HT-29 (cell line): ENCODE measurements at places on chromosomes 5 and 9.
A peak's percentile ranks its signal among the peaks of the same experiment; 100 is the strongest.

GRCh38 chr9:99986642-99987041, 80.2 kb downstream of the STX17 start:
- DNase-seq, result no peak

DNA sequence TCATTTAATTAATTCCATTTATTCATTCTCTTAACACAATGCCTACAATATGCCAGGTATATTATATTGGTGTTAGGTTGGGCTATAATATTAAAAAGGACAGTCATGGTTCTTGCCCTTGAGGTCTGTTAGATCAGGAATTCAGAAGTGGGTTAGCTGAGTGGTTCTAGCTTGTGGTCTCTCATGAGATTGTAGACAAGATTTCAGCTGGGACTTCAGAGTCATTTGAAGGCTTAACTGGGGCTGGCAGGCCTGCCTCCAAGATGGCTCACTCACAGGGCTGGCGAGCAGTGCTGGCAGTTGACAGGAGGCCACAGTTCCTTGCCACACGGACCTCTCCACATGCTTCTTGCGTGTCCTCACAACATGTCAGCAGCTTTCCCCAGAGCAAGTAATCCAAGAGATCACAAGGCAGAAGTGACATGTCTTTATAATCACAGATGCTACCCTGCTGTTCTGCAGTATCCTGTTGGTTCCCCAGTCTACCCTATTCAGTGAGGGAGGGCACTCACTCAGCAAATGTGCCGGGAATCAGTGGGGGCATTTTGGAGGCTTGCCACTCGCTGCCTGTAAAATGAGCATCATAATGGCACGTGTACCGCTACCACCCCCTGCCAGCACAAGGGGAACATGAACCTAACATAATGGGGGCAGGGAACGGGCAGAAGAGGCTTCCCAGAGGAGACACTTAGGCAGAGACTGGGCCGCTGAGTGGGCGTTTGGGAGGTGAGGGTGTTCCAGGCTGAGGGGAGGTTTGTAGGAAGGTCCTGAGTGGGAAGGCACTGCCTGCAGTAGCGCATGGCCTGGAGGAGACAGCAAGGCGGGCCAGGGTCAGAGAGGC, 70.0 kb downstream of the EXOSC2 start:
- DNase-seq, result no peak

- DNase-seq, result no peak
Measured at GRCh38 chr5:43191740-43192557, at the start of gene NIM1K. TSS of gene NIM1K (plus strand) at chr5:43192225. CDS start at chr5:43245776, 53,551 bp downstream.

GRCh38 chr9:131982671-131983239, 96.9 kb downstream of the MED27 start:
- DNase-seq, result no peak

DNA sequence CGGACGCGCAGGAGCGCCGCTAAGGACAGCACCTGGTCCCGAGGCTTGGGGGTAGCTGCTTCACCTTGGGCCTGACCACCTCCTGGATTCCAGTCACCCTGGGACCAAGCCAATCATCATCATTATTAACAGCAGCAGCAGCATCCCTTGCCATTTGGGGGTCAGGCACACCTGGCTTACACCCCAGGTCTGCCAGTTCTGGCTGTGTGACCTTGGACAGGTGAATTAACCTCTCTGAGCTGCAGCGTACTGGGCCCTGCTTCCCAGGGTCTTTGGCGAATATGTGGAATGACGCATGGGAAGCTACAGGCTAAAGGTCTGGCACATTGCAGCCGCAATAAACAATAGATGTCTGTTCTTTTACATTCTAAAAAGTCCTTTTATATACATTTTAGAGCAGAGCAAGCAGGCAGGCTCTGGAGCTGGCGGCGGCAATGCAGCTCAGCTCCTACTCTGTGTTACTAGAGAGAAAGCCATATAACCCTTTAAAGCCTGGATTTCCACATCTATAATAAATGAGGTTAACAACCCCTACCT, 97.8 kb upstream of the CPLX2 start:
- no peak for DNase-seq

- DNase-seq, result no peak
Measured at GRCh38 chr5:74306845-74307244, 333.7 kb downstream of the ENC1 start.

DNA sequence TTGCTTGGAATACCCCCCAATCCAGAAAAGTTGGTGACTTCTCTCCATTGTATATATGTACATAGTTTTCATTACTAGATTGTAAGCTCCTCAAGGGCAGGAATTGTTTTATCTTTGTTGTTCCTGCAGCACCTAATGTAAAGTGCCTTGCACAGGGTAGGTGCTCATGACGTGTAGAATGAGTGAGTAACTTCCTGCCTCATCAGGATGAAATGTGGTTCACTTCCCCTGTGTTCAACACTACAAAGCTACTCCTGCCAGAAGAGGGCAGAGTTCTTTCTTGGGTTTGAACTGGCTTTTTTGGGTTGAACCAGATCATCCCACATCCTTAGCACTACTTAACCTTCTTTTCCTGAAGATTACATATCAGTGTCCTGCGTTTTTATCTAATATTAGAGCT, 23.9 kb downstream of the GTF3C4 start:
- peak; percentile 10 for DNase-seq

- no peak for DNase-seq
Measured at GRCh38 chr5:165231821-165232508, 1726.5 kb downstream of the MAT2B start.

DNA sequence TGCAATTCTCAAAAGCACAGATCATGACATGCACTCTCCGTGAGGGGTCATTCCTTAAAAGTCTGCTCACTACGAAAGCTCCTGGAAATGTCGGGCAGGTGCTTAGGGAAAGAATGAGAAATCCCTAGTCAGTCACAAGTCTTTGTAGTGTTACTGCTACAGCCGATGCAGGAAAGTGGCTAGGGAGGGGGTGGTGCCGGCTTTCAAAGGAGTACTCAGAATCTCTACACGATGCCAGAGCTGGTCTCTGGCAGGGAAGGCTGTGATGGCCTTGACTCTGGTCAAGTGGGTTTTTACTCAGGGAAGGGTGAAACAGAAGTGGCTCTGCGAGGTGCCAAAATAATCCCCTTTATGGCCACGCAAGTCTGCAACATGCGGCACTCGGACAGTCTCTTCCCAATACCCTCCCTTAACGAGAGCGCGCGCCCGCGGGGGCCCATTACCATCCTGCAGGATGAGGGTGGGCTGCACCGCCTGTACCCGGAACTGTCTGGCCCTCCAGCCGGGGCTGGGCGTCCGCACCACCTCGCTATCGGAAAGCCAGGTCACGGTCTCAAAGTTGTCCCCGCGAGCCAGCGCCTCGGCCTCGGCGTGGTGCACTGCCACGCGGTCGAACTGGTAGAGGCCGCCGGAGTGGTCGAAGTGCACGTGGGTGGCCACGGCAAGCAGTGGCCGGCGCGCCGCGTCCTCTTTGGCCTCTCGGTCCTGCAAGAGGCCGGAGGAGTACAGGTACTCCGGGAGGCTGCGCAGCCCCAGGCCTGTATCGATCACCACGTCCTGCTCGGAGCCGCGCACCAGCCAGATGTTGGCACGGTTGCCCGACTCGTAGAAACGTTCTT, 956 bp downstream of the MBLAC2 start:
- peak; percentile 70 for DNase-seq

DNA sequence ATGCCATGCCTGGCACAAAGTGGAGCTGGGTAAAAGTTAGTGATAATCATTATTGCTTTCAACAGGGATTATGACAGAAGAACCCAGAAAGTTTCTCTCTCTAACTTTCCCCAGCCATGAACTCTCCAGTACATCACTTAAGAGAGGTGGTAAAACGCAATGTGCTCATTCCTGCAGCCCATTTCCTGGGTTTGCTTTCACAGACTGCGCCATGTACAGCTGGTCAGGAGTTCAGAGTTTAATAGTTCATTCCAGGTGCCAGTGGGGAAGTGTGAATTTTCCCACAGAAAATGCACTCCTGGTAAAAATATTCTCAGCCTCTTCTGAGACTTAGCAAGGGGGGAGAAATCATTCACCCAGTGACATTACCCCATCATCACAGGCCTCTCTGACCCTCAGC, 35.5 kb downstream of the ADAM19 start:
- DNase-seq, result no peak

DNA sequence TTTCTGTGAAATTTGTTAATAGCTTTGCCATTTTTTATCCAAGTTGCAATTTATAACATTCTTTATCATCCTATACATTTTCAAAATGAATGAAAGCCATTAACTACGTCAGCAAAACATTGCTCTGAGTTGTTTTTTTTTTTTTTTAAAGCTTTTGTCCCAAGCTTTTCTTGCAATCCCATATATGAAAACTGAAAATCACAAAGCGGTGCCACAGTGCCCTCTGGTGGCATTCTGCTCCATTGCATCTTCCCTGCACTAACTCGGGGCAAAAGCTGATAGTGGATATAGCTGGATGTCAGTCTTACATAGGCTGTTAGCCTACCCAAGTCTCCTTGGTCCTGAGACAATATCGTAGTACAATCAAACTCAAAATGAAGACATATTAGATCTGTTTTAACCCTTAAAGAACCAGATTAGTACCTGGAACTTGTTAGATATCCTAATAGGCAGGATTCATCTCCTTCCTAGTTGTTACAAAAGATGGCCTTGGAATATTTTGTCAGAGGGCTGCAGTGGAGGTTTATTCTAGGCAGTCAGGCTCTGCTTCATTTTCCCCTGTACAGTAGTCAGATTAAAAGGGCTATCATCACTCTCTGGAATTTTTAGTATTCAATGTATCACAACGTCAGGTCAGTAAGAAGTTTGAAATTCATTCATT, 669.9 kb downstream of the PTPRD start:
- DNase-seq, result peak; percentile 77

GRCh38 chr5:142600611-142601358, 85.1 kb downstream of the FGF1 start:
- DNase-seq, result no peak

GRCh38 chr5:81762401-81762800, 11.5 kb upstream of the SSBP2 start:
- DNase-seq, result no peak

DNA sequence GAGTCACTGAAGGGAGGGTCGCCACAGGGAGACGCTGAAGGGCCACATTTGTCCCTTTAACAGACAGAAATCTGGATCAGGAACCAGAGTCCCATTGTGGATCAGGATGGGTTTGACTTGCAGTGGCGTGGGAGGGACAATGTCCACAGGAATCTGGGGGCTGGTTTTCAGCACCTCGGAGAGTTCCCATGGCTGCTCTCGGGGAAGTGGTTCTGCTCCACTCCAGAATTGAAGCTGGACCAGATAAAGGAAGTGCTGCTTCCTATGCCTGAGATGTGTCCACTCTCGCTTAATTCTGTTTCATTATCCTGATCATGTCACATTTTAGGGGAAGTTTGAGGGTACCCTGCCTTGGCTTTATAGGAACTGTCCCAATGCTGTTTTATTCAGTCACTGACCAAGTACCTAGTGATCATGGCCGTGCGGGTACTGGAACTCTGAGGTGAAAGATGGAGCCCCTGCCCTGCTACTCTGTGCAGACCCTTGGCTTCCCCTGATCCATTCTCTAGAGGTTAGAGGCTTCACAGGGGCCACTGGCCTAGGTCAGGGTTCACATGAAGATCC, 28.7 kb downstream of the ENHO start:
- DNase-seq, result peak; percentile 53

DNA sequence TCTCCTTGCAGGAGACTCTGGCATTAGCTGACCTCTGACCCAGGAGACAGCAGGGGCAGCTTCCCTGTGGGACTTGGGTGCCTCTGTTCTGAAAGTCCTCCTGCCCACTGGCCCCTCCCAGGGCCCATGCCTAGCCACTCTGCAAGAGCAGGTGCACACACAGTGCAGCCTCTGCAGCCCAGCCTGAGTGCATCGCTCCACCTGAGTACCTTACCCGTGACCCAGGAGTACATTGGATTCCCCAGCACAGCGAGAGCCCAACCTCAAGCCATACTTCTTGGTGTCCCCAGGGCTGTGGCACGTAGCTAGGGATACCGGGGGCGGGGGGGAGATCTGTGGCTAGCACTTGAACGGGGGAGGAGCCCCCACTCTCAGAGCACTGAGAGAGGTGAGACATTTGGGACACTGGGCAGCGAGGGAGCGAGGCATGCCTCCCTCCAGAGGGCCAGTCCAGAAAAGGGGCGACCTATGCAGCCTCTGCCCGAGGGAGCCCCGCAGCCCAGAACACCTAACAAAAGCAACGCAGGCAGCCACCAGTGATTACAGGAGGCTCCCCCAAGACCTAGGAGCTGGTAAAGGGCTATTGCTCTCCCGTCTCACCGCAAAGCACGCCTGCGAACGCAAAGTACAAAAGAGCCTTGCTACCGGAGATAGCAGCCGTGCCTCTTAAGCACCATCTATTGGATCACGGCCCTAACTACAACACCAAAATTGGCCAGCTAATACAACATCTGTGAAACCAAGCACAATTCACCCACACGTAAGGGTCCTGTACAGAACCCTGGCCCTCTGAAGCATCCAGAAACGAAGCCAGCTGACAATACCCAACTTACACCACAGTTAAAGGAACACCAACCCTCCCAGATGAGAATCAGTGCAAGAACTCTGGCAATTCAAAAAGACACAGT, 826 bp upstream of the PRDM9 start:
- peak; percentile 64 for DNase-seq

DNA sequence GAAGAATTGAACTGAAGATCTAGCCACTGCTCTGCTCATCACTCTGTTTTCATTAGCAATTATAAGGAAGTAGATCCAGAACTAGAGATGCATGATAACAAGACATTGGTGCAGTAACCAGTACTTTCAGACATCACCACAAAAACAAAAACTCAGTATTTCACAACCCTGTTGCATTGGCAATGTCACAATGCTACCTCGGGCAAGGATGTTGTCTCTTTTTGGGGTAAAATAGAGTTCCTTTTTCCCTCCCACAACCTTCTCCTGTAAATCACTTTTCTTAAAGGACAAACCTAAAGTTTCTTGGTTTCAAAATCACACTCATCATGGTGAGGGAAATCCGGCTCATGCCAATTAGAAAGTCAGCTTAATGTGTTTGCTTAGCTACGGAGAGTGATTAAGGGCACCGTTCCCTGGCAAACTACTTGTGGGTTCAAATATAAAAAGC, 420.1 kb upstream of the MEF2C start:
- no peak for DNase-seq

GRCh38 chr9:125906893-125907292, 159.7 kb downstream of the PBX3 start:
- DNase-seq, result no peak

GRCh38 chr9:133362359-133363044, 6.2 kb downstream of the SURF2 start:
- DNase-seq, result no peak

- no peak for DNase-seq
Measured at GRCh38 chr5:75551471-75551870, 39.8 kb downstream of the POLK start.
